ENCODE measurements at places on chromosomes 1 and 21.

GRCh38 chr1:174399211-174399610, 48.6 kb upstream of the GPR52 start:
- no peak for DNase-seq

GRCh38 chr1:21124846-21125245, 51.9 kb downstream of the EIF4G3 start:
- DNase-seq: no peak

GRCh38 chr1:41545996-41546832, 61.7 kb upstream of the EDN2 start:
- no peak for DNase-seq

DNA sequence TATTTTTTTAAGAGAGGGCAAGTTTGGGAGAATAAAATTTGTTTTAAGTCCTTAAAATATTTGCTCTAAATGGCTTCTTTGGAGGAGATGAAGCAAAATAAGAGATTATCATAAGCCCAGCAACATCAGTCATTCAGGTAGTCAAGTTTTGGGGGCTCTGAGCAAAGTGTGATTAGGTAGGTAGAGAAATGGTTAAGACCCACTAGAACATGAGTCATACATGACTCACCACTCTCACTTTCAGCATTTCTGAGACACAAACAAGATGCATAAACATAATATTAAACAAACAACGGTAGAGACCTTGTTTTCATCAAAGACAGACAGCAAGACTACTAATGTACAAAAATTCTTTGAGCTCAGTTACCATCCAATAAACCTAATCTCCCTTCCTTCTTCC, 272.2 kb downstream of the LMO4 start:
- no peak for DNase-seq

- no peak for DNase-seq
These were observed 1.4 kb downstream of the COL6A1 start for GRCh38 chr21:45982758-45983648.

- no peak for DNase-seq
These were observed 20.5 kb downstream of the HTR1D start for GRCh38 chr1:23196627-23197328.
